ENCODE measurements at places on chromosomes 7 and 10.
A peak's percentile ranks its signal among the peaks of the same experiment; 100 is the strongest.

DNA sequence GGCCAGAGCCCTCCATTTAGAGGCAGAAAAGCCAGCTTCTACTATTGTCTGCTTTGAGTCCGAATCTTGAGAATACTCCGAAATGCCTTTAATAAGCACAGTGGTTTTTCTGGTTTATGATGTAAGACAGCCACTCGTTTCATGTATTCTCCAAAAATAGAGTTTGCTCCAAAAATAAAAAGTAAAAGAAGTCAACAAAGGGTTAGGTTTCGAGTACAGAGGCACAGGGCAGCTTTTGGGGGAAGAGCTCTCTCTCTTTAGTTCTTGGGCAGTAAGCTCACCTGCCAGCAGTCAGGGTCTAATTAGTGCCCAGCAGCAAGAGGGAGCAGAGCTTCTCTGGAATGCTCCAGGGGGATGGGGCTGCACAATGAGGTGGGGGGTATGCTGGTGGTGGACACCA, 20.2 kb downstream of the CREB3L2 start:
- no peak for DNase-seq

- DNase-seq, result no peak
Measured at GRCh38 chr10:75617485-75618155, 186.2 kb downstream of the LRMDA start.

- DNase-seq, result peak; percentile 88
Measured at GRCh38 chr7:130278860-130279259, 12.2 kb downstream of the CPA2 start.

DNA sequence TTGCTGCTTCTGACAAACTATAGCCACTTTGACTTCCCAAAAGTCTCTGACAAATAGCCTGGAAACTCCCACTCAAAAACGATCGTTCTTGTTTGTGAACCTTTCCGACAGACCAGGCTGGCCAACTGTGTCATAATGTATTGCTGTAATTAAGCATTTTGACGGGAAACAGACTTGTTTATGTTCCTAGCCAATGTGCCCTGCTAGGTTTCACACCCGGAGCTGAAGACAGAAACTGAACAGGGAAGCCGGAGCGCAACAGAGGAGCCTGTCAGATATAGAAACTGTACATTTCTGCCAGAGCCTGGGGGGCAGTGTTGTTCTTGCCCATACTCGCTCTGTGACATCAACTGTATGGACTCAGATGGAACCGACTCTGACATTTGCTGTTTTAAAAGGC, 55.3 kb upstream of the C7orf33 start:
- DNase-seq, result no peak

DNA sequence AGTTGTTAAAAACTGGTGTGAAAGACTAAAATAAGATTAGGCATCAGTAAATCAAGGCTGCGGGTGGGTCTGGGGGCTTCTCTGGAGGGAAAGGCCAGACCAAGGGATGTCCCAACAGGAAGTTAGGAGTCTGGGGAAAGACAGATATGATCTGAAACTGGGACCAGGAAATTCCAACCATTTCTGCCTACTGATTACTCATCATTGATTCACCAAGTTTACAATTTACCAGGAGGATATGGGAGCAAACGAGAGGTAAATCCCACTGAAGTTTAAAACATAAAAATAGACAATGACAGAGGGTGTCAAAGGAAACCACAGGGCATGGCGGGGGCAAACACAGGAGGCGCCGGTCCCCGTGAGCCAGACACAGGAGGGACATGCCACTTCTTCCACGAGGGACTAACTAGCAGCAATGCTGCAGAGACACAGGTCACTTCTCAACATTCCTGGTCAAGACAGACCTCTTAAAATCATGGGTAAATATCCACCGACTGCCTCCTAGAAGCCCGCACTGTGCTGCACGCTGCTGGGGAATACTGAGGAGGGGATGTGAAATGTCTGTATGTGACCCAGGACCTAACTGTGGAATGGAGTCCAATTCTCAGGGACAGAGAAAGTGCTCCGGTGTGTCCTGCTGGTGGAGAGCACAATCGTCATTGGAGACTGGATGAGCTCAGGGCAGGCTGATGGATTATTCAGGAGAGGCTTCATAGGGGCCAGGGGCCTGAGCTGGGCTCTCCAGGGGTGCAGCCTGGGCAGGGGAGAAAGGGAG, 153.4 kb upstream of the KLF14 start:
- DNase-seq, result peak; percentile 78

DNA sequence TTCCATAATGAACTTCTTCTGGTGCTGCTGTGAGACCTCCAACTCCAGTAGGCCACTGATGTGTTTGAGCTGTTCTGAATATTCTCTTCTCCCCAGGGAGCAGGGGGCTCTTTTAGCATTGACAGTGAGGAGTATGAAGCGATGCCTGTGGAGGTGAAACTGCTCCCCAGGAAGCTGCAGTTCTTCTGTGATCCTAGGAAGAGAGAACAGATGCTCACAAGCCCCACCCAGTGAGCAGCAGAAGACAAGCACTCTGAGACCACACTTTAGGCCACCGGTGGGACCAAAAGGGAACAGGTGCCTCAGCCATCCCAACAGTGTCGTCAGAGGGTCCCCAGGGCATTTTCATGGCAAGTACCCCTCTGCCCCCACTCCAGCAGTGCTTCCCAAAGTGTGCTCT, 49.3 kb downstream of the DENND11 start:
- DNase-seq, result no peak

Measured in foreskin fibroblast (primary cell).